ENCODE measurements at places on chromosomes 3 and 15. TPM values are rescaled to one million over a fixed set of nuclear protein-coding genes. Genes with fewer than 3 reads are reported as not detected.

Gene PAQR9
- total RNA-seq: not detected

Gene MESP1
- 6.7 TPM for total RNA-seq

Gene TGM5
- total RNA-seq: not detected

Gene LRRC34
- 2.8 TPM for total RNA-seq

Gene CKMT1B
- 0.36 TPM for total RNA-seq

Gene TRNT1
- total RNA-seq: 51.5 TPM

Gene MYEF2
- total RNA-seq: 21.9 TPM

Gene SLC12A8
- 0.48 TPM for total RNA-seq

Gene IGSF11
- 0.15 TPM for total RNA-seq

Gene SPATA16
- total RNA-seq: not detected

Gene ZNF860
- total RNA-seq: 0.19 TPM

Gene MED12L
- total RNA-seq: 1.5 TPM

Gene ACSBG1
- not detected for total RNA-seq
